ENCODE measurements at places on chromosomes 1 and 21. TPM values are rescaled to one million over a fixed set of nuclear protein-coding genes. Genes with fewer than 3 reads are reported as not detected.

The MAP1LC3C gene
- total RNA-seq, result 0.13 TPM

The SAMSN1 gene
- total RNA-seq, result not detected

The SELE gene
- not detected for total RNA-seq

The BCL10 gene
- total RNA-seq, result 12.9 TPM

The TFF2 gene
- not detected for total RNA-seq

The IBA57 gene
- total RNA-seq, result 8.0 TPM

The NEK2 gene
- 25.5 TPM for total RNA-seq

The LIN28A gene
- total RNA-seq, result not detected

The KPNA6 gene
- total RNA-seq, result 34.1 TPM
